ENCODE measurements at places on chromosomes 5 and 9.

DNA sequence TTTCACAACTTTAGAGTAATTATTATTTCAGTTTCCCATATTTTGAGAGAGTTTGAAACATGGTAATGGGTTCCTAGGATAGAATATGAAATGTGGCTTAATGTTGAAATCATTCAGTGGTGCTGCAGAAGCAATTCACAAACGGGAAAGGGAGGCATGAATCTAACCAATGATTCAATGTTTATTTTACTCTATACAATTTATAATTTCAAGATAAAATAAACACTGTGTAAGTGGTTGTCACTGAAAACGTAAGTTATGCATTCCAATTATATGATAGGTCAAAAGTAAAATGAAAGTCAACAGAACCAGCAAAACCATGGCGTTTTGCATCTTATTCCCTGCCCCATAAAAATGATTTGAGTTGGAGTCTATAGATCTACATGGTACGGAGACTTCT, 1207.1 kb upstream of the CDH18 start:
- no peak for DNase-seq

- DNase-seq, result no peak
These were observed 1294.0 kb downstream of the MAT2B start for GRCh38 chr5:164799391-164799790.

DNA sequence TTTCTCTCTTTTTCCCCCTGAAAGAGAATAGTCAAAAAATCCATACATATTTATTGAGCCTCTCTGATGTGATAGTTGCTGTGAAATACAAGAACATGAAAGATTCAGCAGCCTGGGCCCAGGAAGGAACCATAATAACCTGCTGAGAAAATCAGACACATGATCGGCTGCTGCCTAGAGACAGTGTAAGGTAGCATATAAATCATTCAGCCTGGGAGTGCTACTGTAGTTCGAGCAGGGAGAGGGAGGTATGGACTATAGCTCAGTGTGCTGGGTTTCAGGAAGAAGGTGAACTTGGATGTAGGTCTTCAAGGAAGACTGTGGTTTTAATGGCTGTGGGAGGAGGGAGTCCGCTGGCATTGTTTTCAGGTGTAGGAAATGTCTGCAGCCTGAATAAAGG, 469.1 kb downstream of the RAB3C start:
- no peak for DNase-seq

DNA sequence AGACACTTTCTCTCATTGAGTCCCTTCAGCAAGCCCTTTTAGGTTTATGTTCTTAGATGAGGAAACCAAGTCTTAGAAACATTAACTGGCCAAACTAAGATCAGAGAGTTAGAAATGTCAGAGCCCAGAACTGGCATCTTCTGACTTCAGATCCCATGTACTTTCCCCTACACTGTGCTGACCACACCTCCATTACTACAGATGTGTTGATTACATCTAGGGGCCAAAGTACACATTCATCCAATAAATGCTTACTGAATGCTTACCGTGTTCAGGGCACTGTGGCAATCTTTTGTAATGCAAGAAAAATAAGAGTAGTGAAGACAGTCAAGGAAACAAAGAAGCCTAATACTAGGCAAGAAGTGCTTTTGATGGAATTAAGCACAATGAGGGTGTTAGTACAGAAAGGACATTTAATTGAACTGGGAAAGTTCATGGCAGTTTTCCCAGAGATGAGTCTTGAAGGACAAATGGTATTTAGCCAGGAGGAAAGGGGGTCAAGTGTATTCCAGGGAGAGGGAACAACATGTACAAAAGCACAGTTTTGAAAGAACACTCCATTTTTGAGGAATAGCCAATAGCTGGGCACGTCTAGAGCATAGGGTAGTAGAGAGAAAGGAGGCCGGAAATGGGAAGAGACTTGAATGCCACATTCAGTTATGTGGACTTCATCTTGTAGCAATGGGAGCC, 89.7 kb upstream of the CDKN2B start:
- no peak for DNase-seq

- no peak for DNase-seq
These were observed 118.8 kb downstream of the GALNT10 start for GRCh38 chr5:154309371-154309745.

- DNase-seq, result no peak
These were observed 4.2 kb upstream of the NRARP start for GRCh38 chr9:137306066-137306849.

DNA sequence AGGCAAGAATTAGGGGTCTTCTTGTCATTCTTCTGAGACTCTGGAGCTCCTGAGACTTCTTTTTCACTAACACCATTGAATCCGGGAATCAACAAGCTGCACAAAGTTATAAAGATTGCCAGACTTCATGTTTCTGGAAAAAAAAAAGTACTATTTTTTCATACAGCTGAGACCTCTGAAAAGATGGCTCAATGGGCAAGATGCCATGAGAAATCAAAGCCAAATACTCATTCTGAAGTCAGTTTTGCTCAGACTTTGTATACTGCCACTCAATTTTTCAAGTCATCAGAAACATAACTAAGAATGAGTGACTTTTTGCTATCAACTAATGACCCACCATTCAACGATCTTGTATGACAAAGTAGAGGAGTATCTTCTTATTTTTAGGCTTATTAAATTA, 512.0 kb downstream of the RAB3C start:
- DNase-seq, result no peak

DNA sequence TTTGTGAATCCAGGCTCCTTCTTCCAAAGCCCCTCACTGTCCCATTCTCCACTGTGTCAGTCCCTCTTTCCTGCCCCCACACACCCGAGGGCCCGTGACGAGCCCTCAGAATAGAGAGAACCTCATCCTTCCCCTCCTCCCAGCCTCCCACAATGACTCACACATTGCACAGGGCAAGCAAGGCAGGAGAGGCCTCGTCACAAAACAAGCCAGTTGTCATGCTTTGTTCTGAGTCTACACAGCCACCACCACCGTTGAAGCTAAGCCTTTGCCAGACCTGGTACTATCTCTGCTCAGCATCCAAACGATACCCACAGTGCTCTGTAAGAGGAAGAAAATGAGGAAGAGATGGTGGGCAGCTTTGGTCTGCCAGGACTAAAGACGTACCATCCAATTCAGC, 142.2 kb upstream of the ZNF366 start:
- DNase-seq, result no peak

DNA sequence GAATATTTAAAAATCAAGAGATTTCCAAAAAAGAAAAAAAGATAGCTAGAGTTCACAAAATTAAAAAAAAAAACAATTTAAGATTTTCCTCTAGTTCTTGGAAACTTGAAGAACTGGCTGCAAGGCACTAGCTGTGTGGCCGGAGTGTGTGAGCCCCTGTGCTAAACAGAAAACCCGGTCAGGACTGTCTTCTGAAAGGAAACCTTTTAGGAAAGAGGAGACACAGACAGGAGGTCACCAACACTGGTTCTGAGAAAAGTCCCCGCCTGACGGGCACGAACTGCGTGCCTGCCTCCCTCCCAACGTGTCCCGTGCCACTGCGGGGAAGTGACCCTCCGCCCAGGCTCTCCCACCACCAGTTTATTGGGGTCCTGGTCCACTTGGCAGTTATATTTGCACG, 15.2 kb downstream of the TTF1 start:
- no peak for DNase-seq

- DNase-seq, result no peak
These were observed 11.6 kb downstream of the TMOD1 start for GRCh38 chr9:97512966-97513560.

- DNase-seq, result no peak
These were observed 599 bp downstream of the RAD1 start for GRCh38 chr5:34914671-34915138.

GRCh38 chr5:95731571-95732554, 727 bp downstream of the RHOBTB3 start:
- DNase-seq, result no peak

- DNase-seq, result no peak
These were observed 65.2 kb downstream of the MYO10 start for GRCh38 chr5:16870878-16871277.

GRCh38 chr9:91315191-91315590, 46.5 kb downstream of the AUH start:
- no peak for DNase-seq

DNA sequence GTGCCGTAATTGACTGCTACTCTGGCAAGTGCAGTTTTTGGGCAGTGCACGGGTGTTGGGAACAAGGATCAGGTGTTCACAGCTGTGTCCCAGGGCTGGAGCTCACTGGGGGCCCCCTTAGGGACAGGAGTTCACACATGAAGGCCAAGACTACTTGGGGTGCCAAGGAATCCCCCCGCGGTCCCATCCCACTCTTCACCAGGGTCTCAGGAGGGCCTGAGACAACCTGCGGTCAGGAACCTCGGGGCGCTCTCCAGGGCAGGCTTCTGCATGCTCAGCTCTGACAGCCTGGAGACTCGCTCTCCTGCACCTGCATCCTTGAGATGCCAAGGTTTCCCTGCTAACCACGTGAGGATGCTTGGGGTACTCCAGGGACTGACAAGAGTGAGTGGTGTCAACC, 2.3 kb upstream of the MAN1B1 start:
- DNase-seq, result no peak

GRCh38 chr9:32577316-32577715, 4.4 kb upstream of the NDUFB6 start:
- DNase-seq, result no peak

DNA sequence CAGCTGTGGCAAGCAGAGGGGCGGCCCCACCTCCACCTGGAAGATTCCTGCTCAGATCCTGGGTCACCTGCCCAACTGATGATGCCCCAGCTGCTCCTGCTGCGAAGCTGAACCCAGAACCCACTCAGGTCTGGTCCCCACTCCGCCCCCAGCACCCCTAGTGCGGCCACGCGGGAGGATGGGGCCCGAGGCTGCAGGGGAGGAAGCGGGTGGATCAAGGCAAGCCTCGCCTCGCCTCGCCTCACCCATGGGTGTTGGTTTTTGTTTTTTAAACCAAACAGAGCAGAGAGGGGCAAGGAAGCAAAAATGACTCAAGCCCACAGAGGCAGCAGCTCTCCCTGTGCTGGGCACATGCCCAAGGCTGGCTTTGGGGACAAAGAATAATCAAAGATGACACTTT, 23.2 kb downstream of the ABO start:
- DNase-seq, result no peak

DNA sequence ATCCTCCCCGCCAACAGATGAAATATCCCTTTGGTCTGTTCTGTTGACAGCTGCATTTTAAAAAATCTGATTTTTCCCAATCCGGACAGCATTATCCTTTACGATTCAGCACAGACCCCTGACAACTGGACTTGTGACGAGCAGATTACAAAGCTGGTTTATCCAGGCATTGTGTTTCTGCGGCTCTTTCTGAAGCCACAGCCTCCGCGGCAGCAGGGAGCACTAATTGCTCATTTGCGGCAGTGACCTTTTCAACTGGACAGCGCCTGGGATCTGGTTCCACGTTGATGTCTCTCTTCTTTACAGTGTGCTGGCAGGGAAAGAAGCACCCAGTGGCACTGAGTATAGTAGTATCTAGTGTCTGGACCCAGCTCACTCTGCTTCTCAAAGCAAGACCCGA, 351.2 kb downstream of the ZNF608 start:
- no peak for DNase-seq

DNA sequence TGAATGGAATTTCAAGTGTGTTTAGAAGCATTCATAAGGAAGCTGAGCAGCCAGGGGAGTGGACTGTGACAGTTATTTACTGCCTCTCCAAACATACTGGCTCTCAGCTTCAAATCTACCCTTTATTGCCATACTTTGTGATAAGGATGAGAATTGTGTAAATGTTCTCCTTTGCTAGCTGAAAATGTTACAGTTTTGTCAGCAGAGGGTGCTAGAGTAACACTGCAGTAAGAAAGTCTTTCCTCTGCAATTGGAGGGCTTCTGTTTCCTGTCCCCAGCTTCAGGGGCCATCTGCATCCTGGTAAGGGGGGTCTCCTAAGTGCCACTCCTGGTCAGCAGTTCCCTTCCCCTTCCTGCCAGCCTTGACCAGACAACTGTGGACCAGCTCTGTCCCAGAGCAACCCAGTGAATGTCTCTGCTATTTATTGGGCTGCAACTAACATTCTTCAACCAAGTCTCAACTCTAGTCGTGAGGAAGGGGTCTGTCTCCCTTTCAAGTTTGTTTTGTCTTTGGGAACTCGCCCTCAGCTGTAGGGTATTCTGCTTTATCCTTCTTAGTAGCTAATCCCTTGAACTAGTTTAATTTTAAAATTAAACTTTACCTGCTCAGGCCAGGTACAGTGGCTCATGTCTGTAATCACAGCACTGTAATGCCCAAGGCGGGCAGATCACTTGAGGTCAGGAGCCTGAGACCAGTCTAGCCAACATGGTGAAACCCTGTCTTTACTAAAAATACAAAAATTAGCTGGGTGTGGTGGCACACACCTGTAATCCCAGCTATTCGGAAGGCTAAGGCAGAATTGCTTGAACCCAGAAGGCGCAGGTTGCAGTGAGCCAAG, 45.3 kb downstream of the RAPGEF6 start:
- DNase-seq, result peak; percentile 68

GRCh38 chr5:96388176-96388575, 44.9 kb downstream of the PCSK1 start:
- no peak for DNase-seq

Measured in thymus (tissue), 14 donors.